ENCODE measurements at places on chromosomes 6 and 20. TPM values are rescaled to one million over a fixed set of nuclear protein-coding genes. Genes with fewer than 3 reads are reported as not detected.

GRM1 gene
- 0.01 TPM for polyA plus RNA-seq

MOG gene
- not detected for polyA plus RNA-seq

GRCh38 chr6:26022132-26022472 is 59.5 kb downstream of the TRIM38 start:
- DNase-seq = no peak

TNF gene
- not detected for polyA plus RNA-seq

GJA10 gene
- polyA plus RNA-seq = not detected

DNA sequence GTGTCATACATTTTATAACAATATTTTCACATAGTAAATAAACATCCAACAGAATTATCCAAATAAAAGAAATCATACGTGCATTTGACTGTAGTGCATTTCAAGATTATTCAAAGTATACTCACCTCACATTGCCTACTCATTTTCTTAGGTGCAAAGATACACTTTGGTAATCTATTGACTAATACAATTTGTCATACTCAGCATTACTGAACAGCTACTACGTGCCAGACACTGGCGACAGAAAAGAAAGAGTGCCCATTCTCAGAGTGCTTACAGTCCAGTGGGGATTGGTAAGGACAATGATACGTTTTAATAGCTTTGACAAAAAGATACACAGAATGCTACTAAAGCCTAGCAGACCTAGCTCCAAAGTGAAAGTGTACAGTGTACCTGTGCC is 42.0 kb downstream of the FBXL4 start:
- no peak for DNase-seq

- no peak for DNase-seq
Observed at GRCh38 chr6:151335930-151336329, 55.4 kb downstream of the ZBTB2 start.

GRCh38 chr20:8545212-8545611 is 413.1 kb downstream of the PLCB1 start:
- no peak for DNase-seq

DNA sequence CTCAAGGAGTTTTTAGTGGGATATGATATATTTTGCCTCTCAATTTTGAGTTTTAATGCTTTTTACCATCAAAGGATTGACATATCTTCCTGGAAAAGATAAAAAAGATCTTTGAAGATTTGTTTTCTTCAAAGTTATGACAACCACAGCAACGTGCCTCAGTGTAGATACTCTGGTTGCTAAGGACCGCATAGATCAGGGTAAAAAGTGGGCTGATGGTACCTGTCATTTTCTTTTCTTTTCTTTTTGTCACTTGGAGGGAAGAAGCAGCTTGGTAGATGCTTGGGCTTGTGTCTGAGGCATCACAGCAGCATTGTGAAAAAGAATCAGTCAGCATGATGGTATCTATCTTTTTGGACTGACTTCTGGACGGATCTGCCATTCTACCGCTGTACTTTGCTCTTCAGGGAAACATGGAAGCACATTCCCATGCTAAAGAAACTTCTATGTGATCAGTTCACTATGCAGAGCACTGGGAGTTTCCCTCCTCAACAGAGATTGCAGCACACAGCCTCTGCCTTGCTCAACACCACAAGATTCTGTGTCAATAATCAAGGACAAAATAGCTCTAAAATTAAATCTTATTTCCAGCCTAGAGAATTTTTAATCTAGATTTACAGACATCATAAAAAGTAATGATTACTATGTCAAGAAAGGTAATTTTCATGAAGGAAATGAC is 54.8 kb upstream of the SGK1 start:
- no peak for DNase-seq

COL21A1 gene
- 0.35 TPM for polyA plus RNA-seq

RAB23 gene
- polyA plus RNA-seq = 62.1 TPM

DNA sequence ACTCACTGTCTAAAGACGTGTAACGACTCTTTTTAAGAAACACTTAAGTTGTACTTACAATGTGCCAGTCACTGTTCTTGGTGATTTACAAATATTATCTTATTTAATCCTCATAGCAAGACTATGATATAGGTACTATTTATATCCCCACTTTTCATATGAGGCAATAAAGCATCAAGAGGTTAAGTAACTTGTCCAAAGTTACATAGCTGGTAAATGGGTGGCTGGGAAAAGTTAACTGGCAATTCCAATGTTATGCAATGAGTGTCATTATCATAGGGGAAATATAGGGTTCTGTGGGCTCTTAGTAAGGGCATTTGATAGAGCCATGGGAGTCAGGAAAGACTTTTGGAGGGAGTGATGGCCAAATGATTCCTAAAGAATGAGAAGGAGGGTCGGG is 21.4 kb upstream of the RIPOR2 start:
- DNase-seq = no peak

SLC35F1 gene
- polyA plus RNA-seq = 0.07 TPM

GRCh38 chr20:5141615-5142014 is 14.8 kb downstream of the CDS2 start:
- DNase-seq = no peak

- DNase-seq = no peak
Observed at GRCh38 chr6:94446120-94446519, 1026.8 kb upstream of the EPHA7 start.
